ENCODE measurements at places on chromosomes 2 and 18.

DNA sequence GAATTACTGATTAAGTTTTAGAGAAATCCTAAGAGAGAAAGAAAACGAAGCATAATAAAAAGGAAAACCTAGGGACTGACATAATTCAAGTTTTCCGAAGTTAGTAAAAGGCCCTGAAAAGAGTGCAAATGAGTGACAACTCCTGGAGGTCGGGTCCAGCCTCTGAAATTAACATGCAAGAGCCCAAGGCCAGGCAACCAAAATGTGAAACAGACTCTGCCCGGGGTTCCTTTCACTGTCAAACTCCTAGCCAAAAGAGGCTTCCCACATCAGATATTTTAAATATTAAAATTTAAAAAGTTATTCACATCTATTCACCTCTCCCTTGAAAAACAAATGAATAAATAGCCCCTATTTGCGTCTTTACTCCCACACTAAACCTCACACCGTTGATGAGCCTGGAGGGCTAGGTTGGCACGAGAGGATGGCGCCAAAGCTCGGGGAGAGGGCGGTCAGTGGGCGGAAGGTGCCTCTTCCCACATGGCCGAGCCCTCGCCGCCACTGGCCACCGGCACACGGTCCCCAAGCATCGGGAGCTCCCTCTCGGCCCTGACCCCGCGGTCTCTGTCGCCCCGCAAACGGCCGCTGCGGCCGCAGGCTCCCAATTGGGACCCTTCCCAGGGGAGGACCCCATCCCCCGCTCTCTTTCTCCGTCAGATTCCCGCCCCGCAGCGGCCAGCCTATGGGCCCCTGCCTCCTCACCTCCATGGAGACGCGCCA lies 630 bp downstream of the PPM1G start:
- no peak for DNase-seq

DNA sequence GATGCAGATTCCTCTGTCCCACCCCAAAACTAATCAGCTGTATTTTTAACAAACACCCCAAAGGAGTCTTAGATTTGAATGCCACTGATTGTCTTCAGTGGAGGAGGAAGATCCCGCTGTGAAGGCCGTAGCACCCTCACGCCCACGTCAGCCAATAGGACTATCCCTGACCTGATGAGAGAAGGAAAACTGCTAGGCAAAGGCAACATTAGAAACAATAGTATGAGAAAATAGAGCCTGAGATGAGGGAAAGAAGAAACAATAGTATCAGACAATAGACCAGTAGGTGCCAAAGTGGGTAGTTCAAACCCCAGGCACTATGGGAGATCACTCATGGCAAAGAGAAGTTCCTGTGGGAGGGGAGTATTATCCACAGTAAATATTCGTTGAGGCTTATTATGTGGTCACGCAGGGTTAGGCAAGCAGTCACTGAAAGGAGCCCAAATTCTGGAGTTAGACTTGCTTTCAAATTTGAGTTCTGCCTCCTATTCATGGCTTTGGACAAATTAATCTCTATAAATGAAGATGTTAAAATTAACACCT lies 2.8 kb downstream of the PCBP1 start:
- no peak for DNase-seq

DNA sequence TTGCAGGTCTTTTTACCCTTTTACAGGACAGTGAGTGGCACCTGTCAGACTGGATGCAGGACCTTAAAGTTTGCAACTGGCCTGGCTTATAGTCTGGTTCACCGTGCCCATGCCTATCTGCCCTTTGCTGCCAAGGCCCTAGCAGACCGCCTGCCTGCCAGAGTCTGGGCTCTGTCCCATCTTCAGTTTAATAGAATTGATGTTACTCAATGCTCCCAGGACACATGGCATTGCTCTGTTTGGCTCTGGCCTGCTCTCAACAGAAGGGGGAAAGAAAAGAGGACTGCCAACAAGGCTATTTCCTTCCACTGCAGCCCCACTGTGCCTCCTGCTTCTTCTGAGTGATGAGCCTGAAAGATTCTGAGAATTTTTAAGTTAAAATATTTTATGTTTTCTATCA lies 25.6 kb upstream of the TMEM178A start:
- no peak for DNase-seq

DNA sequence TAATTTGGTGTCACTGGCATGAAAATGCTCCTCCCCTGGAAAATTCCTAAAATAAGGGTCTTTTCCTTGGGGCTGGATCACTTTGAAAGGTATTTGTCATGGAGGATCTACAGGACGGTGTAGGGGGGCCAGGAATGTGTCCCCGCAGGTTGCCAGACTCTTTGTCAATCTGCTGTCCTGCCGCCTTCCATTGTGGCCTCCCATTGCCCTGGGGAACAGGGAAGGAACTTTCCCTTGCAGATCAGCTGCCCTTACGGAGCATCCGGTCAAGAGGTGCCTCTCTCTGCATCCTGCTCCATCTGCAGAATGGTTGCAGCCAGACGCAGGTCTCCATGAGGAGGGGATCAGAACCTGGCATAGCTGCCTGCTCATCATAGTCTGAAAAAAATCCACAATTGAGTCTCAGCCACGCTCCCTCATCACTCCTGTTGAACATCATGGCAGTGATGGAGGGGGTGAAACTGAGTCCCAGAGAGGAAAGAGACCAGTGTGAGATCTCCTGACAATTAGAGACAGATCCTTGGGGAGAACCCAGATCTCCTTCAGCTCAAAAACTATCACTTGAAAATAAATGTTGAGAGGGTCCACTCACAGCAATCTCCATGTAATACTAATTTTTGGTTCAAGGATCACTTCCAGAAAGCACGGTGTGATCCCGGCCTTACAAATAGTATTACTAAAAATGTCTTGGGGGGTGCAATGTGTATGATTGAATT lies 244.8 kb downstream of the MYCN start:
- no peak for DNase-seq

GRCh38 chr2:184031402-184032147 lies 566.8 kb upstream of the ZNF804A start:
- no peak for DNase-seq

DNA sequence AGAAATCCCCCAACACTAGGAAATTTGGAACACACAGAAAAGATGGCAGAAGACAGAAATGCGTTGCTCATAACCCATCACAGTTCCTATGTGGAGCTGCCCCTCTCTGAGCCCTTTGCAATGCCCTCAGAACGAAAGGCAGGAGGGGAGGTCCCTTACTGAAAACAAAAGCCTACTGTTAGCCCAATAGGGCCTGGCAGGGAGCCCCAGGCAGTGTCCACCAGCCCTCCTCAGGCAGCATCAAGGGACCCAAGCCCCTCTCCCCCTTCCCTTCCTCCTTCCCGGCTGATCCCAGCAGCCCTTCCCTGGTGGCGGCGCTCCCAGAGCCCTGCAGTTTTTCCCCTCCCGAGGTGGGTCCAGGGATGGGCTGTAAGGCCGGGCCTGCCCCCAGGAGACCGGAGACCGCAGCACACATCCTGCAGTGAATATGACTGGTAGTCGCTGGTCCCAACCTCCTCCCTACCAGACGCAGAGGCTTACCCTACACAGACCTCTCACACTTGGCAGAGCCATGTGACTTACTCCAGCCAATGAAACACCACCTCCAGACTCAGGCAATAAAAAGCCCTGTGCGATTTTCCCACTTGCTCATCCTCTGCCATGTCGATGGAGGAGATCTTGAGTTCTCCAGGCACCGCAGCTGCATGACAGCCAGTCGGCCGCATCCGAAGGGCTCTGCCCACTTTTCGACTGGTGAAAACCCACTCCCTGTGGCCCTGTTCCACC lies 19.4 kb upstream of the DUSP2 start:
- DNase-seq, result no peak

- DNase-seq, result no peak
Measured at GRCh38 chr2:201575971-201576370, 67.3 kb downstream of the TMEM237 start.
